ENCODE measurements at places on chromosomes 12 and 14.

- no peak for DNase-seq
These were observed at the start of gene KLRB1 for GRCh38 chr12:9607716-9608115. TSS of gene KLRB1 (minus strand) at chr12:9607916. CDS start at chr12:9607839, 77 bp downstream.

GRCh38 chr12:34124608-34125007, 102.3 kb downstream of the ALG10 start:
- no peak for DNase-seq

GRCh38 chr12:74449872-74450271, 87.8 kb upstream of the ATXN7L3B start:
- no peak for DNase-seq

- DNase-seq, result no peak
These were observed 67.1 kb downstream of the DERA start for GRCh38 chr12:15977999-15978951.

DNA sequence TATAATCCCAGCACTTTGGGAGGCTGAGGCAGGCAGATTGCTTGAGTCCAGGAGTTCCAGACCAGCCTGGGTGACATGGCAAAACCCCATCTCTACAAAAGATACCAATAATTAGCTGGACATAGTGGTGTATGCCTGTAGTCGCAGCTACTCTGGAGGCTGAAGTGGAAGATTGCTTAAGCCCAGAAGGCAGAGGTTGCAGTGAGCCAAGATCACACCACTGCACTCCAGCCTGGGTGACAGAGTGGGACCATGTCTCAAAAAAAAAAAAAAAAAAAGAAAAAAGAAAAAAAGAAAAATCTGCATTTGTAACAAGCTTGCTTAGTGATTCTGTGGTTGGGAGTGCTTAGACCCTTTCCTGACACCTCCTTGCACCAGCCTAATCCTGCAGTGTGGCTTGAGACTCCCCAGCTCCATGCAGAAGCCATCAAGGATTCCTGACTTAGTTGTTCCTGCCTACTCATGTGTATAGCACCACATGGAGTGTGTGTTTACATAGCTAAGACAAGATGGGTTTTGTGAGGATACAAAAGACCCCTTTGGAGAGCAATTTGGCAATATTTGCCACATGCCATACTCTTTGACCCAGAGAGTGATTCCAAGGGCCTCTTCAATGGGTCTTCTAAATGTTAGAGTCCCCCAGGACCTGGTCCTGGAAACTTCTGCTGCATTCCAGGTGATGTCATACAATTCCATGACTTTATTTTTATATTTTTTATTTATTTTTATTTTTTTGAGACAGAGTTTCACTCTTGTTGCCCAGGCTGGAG, 5.1 kb upstream of the TMED10 start:
- DNase-seq, result no peak

Data from activated T-helper 1 cell treated with Interleukin-2 at 50 U/mL for 16 hours (primary cell).